ENCODE measurements at places on chromosomes 1 and 21.

DNA sequence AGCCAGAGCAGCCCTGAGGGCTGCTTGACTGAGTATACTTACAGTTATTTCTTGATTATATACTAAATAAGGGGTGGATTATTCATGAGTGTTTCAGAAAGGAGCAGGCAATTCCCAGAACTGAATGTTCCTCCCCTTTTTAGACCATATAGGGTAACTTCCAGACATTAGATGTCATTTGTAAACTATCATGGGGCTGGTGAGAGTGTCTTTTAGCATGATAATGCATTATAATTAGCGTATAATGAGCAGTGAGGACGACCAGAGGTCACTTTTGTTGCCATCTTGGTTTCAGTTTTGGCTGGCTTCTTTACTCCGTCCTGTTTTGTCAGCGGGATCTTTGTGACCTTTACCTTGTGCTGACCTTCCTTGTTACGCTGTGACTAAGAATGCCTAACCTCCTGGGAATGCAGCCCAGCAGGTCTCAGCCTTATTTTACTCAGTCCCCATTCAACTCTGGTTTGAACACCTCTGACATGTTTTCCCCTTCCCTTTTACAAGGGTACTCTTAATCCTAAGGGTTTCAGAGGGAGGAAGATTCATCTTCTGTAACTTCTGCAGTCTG is 16.2 kb downstream of the KCTD3 start:
- DNase-seq = no peak

DNA sequence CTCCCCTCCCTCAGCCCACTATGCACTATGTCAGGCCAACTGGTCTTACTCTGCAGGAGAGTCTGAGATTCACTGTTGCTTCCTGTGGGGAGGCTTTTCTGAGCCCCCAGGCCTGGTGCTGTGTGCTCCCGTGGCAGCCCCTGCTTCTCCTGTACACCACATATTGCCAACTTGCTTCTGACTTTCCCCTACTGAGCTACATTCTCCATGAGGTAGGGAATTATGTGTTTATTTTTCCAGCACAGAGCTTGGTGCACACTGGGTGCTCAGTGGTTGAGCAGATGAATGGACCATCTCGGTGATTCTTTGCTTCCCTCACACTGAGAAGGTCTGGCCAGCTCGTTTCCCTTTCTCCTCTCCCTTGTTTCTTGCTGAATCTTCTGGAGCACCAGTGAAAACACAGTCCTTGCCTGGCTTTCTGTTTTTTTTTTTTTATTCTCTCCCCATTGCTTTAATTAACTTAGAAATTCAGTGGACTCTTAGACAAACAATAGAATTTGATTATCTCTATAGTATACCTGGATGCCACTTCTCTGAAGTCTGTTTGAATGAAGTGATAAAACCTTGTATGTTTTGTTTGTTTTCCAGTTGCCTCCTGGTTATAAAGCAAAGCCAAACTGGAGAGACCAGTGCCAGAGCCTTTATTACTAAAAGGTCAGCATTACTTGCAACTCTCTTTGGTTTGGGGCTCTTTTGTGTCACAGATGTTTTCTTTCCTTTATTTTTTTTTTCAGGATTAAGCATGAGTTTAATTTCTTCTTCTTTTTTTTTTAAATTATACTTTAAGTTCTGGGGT is 50.3 kb upstream of the CNIH3 start:
- DNase-seq = no peak

- peak; percentile 25 for DNase-seq
Measured at GRCh38 chr1:236156512-236157208, 14.3 kb downstream of the GPR137B start.

- DNase-seq = no peak
Measured at GRCh38 chr1:90358448-90358847, 358.7 kb downstream of the BARHL2 start.

GRCh38 chr1:66327588-66327987 is 206.4 kb upstream of the SGIP1 start:
- DNase-seq = no peak

DNA sequence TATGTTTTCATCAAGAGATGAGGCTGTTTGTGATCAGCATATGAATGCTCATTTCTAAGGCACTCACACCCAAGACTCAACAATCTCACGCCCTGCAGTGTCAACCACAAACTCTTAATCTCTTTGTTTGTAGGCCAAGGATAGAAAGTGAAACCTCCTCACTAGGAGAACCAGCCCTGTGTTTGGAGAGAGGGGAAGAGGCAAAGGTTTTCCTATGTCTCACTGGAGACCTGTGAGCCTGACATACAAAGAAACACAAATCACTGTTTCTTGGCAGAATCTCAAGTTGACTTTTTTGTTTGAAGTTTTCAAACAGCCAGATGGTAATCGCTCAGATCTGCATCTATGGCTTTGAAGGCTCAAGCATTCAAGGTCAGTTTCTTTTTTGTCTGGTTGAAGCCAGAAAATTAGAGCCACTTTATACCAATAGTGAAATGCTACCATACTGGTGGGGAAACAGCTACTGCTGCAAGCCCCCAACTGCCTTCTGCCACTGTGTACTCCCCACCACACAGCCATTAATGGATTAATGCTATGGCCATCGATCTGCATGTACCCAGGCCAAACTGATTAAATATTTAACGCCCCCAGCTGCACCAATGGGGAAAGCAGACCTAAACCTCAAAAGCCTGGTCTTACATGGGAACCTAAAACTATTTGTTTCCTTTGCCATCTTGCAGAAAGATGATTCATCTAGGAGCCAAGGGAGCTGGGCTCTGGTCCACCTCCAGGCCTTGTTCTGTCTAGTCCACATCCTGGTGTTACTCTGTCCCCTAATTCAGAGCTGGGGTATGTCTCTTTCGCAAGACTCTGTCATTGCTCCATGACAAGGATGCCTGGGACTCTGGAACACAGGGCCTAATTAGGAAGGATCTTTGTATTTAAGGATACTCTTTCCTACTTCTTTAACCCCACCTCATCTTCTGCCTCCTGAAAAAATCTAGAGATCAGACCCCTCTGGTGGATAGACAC is 16.3 kb downstream of the PDZK1 start:
- DNase-seq = no peak

DNA sequence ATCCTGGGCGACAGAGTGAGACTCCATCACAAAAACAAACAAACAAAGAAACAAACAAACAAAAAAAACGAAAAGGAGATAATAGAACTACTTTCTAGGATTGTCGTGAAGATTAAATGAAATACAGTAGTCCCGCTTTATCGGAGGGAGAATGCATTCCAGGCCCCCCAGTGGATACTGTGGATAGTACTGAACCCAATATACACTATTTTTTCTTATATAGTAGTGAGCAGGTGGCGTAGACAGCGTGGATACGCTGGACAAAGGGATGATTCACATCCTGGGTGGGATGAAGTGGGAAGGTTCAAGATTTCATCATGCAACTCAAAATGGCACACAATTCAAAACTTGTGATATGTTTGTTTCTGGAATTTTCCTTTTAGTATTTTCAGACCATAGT is 8.0 kb downstream of the SLC35F3 start:
- DNase-seq = no peak

- DNase-seq = no peak
Measured at GRCh38 chr21:16476056-16476825, 746.5 kb downstream of the USP25 start.

DNA sequence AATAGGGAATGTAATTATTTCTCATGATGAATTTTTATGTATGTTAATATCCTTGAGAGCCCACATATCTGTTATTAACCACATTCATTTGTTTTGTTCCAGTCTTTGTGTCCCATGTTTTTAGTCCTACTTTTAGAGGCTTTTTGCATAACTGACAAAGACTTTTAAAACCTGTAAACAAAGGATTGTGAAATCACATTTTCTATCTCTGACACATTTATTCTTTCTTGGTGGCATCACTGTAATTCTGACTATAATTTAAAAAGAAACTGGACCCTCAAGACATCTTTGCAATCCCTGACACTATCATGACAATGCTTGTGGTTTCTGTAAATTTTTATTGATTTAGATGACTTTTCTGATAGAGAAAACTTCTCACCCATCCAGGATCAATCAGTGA is 313.1 kb downstream of the SIPA1L2 start:
- DNase-seq = no peak

GRCh38 chr1:52904927-52905698 is 16.4 kb downstream of the ECHDC2 start:
- DNase-seq = no peak

DNA sequence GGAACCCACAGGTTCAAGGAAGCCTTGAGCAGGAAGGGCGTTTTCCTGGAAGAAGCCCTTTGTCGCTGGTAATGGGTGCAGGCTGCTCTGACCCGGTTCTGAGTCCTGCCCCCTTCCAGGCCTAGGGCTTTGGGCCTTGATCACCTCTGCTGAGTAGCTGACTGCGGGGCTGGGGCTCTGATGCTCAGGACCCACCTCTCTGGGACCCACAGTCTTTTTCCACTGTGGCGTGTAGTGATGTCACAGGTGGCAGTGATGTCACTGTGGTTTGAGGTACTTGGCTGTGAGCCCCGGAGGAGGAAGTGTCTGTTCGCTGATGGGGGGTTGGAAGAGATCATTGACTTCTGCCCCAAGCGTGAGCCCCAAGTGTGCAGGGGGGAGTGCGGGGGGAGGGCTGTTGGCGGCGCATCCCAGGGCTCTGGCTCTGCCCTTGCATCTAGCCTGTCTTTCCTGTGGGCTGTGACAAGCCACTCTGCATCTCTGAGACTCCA is 6.9 kb downstream of the TNFRSF1B start:
- peak; percentile 92 for DNase-seq

DNA sequence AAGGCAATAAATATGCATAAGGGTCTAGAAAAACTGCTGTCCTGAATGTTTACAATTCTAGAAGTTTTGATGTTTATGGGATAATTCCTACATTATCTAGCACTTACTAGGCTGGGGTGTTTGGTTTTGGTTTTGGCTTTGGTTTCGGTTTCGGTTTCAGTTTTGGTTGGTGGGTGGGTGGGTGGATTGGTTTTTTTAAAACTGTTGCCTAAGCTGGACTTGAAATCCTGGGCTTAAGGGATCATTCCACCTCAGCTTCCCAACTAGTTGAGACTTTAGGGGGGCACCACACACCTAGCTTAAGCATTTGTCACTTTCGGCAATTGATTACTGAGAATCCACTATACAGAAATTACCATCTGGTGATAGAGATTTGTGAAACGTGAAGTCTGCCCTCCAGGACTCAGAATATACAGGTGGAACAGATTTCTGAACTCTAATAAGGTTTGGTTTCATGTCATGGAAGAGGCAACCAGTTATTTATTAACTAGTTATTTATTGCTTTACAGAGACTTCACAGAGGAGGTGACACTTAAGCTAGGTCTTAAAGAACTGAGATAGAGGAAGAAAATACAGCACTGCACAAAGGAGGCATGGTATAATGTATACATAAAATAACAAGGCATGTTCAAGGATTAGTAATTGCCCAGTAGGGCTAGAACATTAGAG is 69.6 kb downstream of the PIK3R3 start:
- DNase-seq = no peak

DNA sequence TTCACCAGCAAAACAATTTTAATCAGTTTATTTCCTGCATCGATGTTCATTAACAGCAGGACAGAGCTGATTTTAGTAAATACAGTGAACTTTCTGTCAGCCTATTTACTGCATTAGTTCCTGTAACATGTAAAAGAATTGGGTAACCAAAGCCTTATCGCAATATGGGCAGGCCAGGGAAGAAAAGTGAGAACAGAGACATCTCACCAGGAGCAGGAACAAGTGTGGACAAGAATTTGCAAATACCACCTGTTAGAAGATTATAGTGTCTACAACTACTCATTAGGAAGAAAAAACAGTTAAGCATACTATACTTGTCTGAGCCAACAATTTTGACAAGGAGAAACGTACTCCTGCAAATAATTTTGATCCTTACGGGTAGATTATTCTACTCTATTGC is 1293.9 kb downstream of the PLA2G4A start:
- DNase-seq = no peak

DNA sequence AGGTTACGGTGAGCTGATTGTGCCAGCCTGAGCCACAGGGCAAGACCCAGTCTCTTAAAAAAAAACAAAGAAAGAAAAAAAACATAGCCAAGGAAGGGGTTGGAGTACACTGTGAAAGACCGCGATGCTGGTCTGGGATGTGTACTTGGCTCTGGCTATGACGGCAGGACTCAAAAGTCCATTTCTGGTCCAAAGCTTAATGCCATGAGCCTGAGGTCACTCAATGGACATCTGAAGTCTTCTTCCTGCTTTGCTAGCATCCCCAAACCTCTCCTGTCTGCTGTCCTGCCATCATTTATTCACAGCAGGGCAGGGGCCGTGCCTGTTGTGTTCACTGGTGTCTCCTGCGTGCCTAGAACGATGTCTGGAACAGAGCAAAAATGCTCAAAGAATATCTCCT is 1.5 kb upstream of the ARHGEF10L start:
- no peak for DNase-seq

- DNase-seq = no peak
Measured at GRCh38 chr1:12215118-12215961, 14.5 kb upstream of the VPS13D start.

DNA sequence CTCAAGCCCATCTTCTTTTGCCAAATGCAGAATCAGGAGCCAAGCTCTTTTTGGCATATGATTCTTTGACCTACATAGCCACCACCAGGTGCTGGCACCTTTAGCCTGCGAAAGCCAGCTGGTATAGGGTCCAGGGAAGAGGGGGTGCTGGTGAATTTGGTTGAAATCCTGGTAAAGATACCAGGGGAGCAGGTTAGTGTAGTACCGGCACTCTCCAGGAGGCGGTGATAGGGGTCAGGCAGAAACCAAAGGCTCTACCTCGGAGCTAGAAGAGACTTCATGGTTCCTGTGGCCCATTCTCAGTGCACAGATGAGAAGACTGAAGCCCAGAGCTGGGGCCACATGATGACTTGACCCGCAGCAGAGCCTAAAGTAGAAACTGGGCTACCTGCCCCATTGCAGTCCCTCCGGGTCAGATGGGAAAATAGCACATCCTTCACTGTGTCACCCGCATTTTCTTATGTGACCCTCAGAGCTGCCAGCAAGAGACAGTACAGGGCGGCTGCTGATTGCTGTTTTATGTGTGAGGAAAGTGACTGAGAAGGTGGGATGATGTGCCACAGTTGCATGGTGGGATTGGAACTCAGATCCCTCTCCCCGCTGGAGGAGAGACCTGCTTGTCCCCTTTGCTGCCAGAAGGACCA is 36.0 kb upstream of the IL19 start:
- peak; percentile 45 for DNase-seq

DNA sequence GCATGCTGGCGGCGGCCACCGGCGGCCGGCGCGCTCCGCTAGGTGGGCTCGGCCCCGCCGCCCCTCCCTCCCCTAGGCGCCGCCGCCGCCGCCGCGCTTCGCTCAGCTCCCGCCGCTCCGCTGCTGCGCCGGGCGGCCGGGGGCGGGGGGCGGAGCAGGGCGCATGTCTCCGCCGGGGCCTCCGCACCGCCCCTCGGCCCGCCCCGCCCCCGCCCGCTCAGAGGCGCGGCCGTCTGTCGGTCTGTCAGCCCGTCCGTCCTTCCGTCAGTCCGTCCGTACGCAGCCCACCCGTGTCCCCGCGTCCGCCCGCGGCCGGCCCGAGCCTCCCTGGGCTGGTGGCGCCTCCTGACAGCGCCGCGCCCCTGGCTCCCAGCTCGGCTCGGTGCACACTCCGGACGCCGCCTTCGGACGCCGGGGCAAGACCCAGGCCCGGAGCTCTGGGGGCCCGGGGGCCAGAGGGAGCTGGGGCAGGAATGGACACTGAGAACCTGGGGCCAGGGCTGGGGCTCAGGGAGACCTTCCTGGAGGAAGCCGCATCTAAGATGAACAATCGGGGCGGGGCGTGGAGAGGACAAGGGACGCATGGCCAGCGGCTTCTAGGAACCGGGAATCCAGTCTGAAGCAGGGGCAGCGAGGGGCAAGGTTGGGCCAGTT is at the start of gene GPR153:
GPR153 (minus strand) TSS at position 138 of the 654 bp plus-strand sequence. CDS start 6,193 bp downstream, outside the sequence.
- DNase-seq = peak; percentile 49

GRCh38 chr1:14142397-14143100 is 442.6 kb downstream of the PRDM2 start:
- no peak for DNase-seq

GRCh38 chr1:109535481-109535880 is 4.2 kb upstream of the GPR61 start:
- DNase-seq = no peak

Data from stimulated activated CD8-positive, alpha-beta memory T cell treated with anti-CD3 and anti-CD28 coated beads, Interleukin-12 subunit alpha, Interleukin-12 subunit beta, amount 100 ng/mL, for 4 hours (primary cell).